Fibroblast of upper back skin (primary cell): ENCODE measurements at places on chromosomes 12 and 14.

GRCh38 chr12:39372929-39373328 lies 70.0 kb downstream of the KIF21A start:
- no peak for DNase-seq

GRCh38 chr12:83082690-83083276 lies 396.1 kb downstream of the TMTC2 start:
- no peak for DNase-seq

DNA sequence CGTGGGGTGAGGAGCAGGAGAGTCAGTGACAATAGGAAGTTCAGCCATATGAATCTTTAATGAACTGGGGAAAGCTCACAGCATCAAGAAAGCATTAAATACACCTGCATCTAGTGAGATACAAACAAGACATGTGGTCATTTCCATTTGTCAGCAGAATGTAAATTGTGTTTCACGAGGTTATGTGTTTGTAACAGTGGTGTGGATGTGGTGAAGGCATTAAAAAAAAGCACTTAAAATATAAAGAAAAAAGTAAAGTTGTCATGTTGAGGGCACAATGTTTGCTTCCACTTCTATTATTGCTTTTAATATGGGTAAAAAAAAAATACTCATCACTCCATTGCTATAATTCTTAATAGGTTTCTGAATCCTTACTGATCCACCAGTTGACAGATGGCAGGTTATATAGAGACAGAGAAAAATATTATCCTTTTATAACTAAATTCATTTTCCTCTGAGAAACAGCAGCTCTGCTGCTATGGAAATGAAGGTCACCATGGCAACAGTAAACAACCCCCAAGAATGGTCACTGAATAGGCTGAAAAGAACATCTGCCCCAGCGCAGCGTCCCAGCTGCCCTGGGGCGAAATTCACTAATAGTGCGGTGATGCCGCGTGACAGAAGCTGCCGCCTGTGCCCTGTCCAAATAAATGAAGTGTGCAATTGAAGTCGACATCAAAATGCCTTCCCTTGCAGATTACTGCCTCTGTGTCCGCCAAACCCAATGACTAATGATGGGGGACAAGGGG lies 226.1 kb downstream of the FOXN3 start:
- no peak for DNase-seq

DNA sequence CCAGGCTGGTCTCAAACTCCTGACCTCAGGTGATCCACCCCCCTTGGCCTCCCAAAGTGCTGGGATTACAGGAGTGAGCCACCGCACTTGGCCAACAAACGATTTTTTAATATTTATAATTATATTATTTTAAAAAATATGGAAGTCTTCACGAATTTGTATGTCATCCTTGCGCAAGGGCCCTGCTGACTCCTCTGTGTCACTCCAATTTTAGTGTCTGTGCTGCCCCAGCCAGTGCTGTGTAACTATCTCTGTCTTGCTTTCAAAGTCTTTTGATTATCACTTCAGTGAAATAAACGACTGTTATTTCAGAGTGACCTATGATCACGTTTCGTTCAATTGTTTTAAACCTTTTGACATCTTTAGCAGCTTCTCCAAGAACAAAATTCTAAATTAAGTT lies 13.1 kb upstream of the MMP17 start:
- no peak for DNase-seq

- no peak for DNase-seq
Observed at GRCh38 chr12:12247584-12247983, 19.3 kb downstream of the LRP6 start.

GRCh38 chr14:21106176-21106497 lies 5.3 kb downstream of the TMEM253 start:
- DNase-seq, result no peak
